ENCODE measurements at places on chromosomes 5 and 9.
A peak's percentile ranks its signal among the peaks of the same experiment; 100 is the strongest.

GRCh38 chr5:173454736-173455598 is 126.8 kb upstream of the STC2 start:
- DNase-seq = peak; percentile 96

DNA sequence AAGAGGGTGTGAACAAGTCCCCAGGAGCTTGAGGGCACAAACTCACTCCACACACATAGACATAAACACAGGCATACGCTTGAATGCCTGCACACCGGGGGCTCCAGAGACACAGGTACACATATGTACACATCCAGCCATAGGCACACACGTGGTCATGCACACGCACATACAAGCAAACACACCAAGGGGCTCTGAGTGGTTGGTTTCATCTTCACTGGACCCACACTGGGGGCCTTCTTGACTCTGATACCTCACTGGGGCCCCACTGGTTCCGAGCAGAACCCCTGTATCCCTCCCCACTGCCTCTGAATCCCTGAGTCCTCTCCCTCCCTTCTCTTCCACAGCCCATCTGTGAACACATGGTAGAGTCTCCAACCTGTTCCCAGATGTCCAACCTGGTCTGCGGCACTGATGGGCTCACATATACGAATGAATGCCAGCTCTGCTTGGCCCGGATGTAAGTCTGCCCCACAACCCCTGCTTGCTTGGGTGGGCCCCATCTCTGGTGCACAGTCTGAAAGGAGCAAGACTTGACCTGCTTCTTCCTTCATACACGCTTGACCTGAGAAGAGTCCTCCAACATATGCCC is 6.4 kb downstream of the SPINK4 start:
- no peak for DNase-seq

DNA sequence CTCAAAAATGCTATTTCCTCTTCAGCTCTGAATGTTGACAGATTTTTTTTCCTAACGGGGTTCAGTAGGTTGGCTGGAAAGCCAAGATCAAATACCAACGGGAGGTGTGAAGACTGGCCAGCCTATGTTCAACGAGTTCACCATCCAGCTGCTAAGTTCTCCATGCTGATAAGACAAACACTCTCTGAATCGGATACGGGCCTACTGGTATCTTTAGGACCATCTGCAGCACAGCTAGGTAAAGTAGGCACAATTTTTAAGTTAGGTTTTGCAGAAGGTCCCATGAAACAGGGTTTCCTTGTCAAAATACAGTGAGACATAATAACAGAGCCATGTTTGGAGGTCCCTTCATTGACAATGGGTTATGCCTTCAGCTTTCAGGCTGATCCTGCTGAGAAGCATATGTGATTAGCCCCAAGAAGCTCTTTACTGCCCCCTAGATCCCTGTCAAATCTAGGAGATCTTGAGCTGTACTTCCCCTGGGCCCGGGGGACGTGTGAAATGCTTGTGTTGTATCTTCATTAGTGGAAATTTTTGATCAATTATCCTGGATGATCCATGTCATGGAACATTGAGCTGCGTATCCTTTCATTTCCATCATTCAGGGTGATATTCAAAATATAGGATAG is 60.6 kb downstream of the PGM5 start:
- DNase-seq = no peak

GRCh38 chr9:573691-574410 is 267.6 kb upstream of the DMRT1 start:
- DNase-seq = no peak

DNA sequence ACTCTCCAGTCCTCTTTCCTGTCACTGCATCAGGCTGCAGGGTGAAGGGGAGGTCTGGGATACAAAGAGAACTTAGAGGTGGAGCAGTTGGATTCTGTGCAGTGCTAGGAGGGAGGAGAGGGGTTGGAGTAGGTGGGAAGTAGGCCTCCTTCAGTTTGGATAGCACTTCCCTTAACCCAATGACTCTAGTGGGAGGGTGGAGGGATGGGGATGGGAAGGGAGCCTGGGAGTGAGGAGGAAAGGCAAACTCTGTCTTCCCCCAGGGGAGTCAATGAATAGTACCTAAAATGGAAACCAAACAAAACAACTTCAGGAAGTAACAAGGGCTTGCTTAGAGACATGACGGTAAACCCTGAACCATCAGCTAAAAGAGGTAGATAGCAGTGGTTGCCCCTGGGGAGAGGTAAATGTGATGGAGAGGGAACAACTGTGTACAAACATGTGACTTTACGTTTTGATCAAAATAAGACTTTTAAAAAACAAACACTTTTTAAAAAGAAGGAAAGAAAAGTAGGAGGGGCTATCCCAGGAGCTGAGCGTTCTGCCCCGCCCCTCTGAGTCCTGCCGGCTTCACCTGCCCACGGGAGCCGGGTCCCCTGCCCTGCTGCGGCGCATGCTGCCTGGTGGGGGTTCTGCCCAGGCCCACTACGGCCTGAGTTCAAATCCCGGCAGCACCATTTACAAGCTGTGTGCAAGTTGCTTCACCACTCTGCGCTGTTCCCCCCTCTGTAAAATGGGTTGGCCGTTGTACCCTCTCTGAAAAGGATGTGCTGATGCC is 30.9 kb downstream of the GSN start:
- DNase-seq = no peak

DNA sequence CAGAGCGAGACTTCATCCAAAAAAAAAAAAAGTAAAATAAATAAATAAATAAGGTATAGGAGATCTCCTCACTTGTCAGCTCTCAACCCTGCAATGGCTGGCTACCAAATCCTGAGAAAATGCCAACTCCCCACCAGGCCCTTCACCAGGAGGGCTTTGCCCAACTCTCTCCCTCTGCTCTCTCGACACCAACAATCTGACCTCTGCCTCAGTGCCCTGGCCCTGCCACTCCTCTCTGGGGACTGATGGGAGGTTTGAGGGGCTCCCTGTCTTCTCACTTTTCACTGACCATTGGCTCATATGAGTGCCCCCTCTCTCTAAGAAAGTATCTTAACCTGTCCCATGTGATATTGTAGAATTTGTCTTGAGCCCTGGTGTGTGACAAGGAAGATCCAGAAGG is 52.6 kb upstream of the SH3PXD2B start:
- DNase-seq = no peak

GRCh38 chr5:151615431-151615830 is 24.3 kb upstream of the FAT2 start:
- peak; percentile 98 for DNase-seq

- DNase-seq = no peak
Measured at GRCh38 chr5:109830955-109831502, 141.3 kb downstream of the MAN2A1 start.

DNA sequence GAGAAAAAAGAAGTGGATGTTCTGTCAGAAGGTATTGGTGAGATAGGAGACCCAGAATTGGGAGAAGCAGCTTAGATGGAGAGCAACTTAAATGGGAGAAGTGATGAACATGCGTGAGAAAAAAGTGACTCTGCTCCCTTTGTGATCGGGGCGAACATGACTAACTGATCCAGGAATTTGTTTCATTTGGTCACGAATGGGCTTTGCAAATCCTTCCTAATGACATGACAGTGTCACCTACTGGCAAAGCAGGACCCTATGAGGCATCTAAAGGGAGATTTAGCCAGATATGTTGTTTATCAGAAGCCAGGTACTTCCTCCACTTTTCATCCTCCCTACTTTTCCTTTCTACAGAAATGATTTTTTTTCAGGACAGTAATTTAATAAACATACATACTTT is 787.4 kb upstream of the RGMB start:
- peak; percentile 30 for DNase-seq

DNA sequence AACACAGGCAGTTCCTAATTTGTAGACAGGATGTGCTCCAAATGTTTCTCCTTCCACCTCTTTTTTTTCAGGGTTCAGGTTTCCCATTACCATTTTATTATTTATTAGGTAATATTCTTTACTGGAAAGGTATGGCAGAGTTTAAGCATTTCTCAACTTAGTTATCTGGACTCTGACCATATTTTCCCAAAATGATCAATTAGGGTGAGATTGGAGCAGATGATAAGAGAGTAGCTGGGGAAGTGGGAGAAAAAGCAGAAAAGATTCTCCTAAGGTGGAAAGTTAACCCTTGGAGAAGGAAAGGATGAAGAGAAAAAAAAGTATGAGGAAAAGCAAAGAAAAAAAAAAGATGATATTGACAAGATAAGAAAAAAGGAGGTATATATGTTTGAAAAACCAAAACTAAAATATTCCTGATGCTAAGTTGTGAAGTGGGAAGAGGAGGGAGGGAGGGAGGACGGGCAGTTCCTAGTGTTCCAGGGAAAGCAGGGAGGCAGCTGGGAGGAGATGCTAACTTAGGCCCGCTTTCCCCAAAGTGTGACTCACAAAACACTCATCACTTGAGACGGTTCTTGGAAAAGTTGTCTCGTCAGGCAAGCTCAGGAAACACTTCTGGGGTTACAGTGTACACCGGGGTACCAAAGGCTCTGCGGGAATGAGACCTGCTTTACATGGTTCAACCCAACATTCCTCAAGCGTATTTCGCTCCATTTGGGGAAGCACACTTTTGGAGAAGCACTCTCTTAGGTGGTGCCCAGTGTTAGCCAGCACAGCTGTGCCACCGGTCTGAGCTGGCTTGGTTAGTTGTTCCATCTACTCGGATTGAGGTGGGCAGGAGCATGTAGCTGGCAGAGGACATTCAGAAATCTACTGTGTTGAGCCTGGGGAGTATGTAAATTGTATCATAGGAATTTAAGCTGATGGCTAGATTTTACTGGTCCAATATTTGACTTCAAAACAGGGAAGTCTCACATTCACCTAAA is 35.1 kb downstream of the B4GALT1 start:
- DNase-seq = peak; percentile 84
